A549 treated with Mapracorat at 1 μM for 4 hours (cell line): ENCODE measurements at places on chromosomes 12 and 14. TPM values are rescaled to one million over a fixed set of nuclear protein-coding genes. Genes with fewer than 3 reads are reported as not detected.

Gene BEST3
- total RNA-seq, result 0.95 to 2.1 TPM (median 1.8 TPM) in 5 replicates

Gene RD3L
- total RNA-seq, result not detected in 5 replicates

Gene KCNMB4
- 0.18 to 0.52 TPM (median 0.26 TPM) in 5 replicates for total RNA-seq

Gene SRRM4
- total RNA-seq, result not detected in 5 replicates

Gene EPS8
- 44.5 to 55.7 TPM (median 50.8 TPM) in 5 replicates for total RNA-seq

Gene CLEC1A
- not detected in 5 replicates for total RNA-seq

Gene CD163L1
- 0.38 to 0.72 TPM (median 0.49 TPM) in 5 replicates for total RNA-seq

Gene OAS1
- 29.0 to 44.5 TPM (median 40.3 TPM) in 5 replicates for total RNA-seq

Gene CARMIL3
- 0.35 to 0.74 TPM (median 0.53 TPM) in 5 replicates for total RNA-seq

Gene FSCB
- not detected in 5 replicates for total RNA-seq

Gene STYX
- 5.1 to 6.2 TPM (median 5.5 TPM) in 5 replicates for total RNA-seq
